ENCODE measurements at places on chromosomes 7 and 10. TPM values are rescaled to one million over a fixed set of nuclear protein-coding genes. Genes with fewer than 3 reads are reported as not detected.

Gene OGDHL
- 1.8 TPM for total RNA-seq

DNA sequence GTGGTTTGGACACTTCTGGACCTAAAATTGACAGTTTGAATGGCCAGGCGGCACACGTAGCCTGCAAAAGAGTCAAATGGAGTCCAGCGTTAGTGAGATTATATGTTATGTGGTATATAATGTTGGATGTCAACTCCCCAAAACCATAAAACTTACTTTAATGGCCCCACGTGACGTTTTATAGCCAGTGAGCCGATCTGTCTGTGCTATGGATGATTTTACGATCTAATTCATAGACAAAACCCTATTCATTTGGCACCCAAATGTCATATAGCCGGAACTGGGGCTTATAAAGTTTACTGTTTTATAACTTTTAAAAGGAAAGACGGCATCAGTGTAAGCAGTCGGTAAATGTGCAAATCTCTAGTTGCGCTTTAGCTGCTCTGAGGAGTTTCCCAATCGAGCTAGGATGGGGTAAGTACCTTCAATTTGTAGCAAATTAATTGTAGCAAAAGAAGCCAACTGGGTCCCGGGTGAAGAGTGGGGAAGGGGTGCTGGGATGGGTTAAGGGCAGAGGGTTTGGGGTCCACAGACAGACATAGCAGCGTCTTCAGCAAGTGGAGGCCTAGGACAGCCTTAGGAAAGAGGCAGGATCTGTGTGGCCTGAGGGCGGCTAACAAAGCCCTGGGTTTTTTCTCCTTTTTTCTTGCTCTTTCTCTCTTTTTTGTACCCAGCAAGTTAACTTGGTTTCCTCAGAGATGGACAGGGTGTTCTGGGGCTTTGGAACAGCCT lies 3.2 kb downstream of the HOXA5 start:
- peaks cover 15% of the 10 kb centered on the region for H3K4me1 ChIP-seq
- no peak overlapping the region for H3K27ac ChIP-seq
- H3K4me3 ChIP-seq, result no peak overlapping the region
- H3K36me3 ChIP-seq, result no peaks in the 10 kb centered on the region

Gene EPDR1
- total RNA-seq, result 0.11 TPM

DNA sequence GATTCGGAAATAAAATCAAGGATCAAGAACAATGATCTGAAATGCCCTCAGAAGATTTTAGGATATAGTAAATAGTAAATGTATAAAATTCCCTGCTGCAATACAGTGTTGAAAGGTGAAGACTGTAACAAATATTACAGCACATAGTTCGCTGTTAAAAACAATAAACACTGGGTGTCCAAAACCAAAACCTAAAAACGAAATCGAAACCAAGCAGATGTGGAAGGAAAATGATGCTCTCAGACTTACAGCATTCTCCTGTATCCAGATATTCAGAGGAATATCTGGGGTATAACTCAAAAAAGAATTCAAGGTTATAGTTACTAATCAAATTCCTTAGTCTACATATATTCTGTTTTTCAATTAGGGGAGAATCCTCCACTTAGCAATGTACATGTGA lies 708.1 kb upstream of the PCDH15 start:
- no peak for DNase-seq
- H3K36me3 ChIP-seq, result no peaks in the 10 kb centered on the region

DNA sequence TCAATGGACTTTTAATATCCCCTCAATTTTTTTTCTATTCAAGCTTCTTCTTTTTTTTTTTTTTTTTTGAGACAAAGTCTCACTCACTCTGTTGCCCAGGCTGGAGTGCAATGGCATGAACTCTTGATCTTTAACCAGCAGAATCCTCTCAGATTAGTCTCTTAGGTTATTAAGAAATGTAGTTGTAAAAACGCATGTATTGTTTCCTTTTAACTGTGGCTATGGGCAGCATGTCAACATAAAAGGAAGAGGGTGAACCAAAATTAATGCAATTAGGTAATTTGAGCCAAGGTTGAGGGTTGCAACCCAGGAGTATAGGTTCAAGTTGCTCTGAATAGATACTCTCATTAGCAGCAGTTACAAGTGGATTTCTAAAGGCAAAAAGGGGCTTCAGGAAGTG lies 4.3 kb upstream of the GSTO1 start:
- no peaks in the 10 kb centered on the region for H3K36me3 ChIP-seq
- no peak overlapping the region for H3K4me3 ChIP-seq
- no peak overlapping the region for H3K27ac ChIP-seq
- H3K27me3 ChIP-seq, result no peaks in the 10 kb centered on the region

GRCh38 chr10:96541921-96542320 lies 28.2 kb upstream of the TLL2 start:
- H3K27ac ChIP-seq, result no peak overlapping the region
- DNase-seq, result no peak
- H3K27me3 ChIP-seq, result no peaks in the 10 kb centered on the region
- peaks cover 78% of the 10 kb centered on the region for H3K36me3 ChIP-seq

GRCh38 chr7:67655168-67655567 lies 658.5 kb downstream of the TYW1 start:
- no peaks in the 10 kb centered on the region for H3K27me3 ChIP-seq
- H3K36me3 ChIP-seq, result no peaks in the 10 kb centered on the region
- H3K4me1 ChIP-seq, result no peaks in the 10 kb centered on the region
- H3K27ac ChIP-seq, result no peak overlapping the region
- no peak overlapping the region for H3K4me3 ChIP-seq

Gene OR2A7
- not detected for total RNA-seq

Gene CDK14
- 0.18 TPM for total RNA-seq

DNA sequence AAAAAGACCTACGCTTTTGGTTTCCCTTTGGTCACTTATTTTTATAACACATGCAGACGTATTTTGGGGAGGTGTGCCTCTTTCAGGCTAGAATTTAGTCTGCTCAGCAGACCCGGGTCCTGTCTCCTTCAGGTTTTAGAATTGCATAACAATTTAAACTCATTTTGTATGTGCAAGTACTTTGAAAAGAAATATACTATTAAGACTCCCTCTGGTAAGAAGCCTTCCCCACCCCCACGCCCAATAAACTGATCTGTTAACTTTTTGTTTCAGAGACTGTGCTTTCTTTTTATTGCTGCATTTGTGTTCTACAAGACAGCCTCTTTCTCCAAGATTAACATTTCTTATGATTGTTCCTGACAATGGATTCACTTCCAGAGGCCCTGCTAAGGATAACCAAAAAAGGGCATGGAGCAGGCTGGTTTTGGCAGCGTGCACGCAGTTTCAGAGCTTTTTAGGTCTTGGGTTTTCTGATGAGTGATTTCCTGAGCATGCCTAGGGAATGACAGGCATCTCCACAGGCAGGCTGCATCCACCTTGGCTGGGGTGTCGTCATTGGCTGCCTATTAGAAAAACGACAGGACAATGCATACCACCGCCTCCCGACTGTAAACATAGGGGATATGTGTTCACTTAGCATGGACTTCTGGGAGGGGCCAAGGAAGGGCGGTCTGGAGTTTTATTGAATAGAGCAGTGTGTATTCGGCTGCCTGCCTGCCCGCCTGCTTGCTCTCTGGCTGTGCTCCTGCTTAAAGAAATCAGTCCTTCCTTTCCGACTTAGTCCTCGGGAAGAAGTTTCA lies at the start of gene CALD1:
Gene CALD1 (plus strand): TSS at position 694 of the 800 bp plus-strand sequence. CDS start 88,100 bp downstream, outside the sequence.
- no peaks in the 10 kb centered on the region for H3K36me3 ChIP-seq
- no peaks in the 10 kb centered on the region for H3K4me1 ChIP-seq
- peaks cover 40% of the 10 kb centered on the region for H3K27me3 ChIP-seq
- no peak within 1 kb of the TSS for H3K4me3 ChIP-seq

- H3K27ac ChIP-seq, result no peak overlapping the region
- no peak for DNase-seq
- no peaks in the 10 kb centered on the region for H3K4me1 ChIP-seq
Observed at GRCh38 chr7:13751766-13752165, 237.7 kb downstream of the ETV1 start.

Data from K562 (cell line).